Panc1 (cell line): ENCODE measurements at places on chromosomes 11 and 22.

DNA sequence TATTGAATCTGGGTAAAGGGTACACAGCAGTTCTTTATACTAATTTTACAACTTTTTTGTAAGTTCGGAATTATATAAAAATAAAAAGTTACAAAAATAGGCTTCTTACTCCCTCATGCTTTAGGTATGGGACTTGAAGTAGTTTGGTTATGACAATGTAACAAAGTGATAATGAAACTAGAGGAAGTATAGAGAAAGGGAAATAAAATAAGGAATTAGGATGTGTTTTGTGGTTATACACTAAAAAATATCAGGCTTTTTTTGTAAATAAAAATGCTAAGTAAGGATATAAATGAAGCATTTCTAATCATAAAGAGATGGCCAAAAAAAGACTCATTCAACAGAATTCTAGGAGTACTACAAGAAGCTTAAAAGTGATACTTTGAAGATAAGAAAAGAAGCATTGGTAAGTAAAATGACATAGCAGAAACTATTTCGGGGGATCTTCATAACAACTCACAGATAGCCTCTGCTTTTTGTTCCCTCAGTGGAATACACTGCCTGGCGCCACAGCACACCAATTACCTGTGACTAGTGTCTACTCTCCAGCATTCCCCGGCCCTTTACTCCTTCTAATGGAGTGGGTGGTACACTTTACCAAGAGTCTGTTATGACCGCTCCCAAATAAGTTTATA is 322.7 kb upstream of the PITPNB start:
- DNase-seq, result no peak

GRCh38 chr11:38927993-38928392 is 2330.0 kb upstream of the RAG2 start:
- DNase-seq, result no peak

- DNase-seq, result no peak
These were observed 6.6 kb downstream of the CERK start for GRCh38 chr22:46731246-46732040.

DNA sequence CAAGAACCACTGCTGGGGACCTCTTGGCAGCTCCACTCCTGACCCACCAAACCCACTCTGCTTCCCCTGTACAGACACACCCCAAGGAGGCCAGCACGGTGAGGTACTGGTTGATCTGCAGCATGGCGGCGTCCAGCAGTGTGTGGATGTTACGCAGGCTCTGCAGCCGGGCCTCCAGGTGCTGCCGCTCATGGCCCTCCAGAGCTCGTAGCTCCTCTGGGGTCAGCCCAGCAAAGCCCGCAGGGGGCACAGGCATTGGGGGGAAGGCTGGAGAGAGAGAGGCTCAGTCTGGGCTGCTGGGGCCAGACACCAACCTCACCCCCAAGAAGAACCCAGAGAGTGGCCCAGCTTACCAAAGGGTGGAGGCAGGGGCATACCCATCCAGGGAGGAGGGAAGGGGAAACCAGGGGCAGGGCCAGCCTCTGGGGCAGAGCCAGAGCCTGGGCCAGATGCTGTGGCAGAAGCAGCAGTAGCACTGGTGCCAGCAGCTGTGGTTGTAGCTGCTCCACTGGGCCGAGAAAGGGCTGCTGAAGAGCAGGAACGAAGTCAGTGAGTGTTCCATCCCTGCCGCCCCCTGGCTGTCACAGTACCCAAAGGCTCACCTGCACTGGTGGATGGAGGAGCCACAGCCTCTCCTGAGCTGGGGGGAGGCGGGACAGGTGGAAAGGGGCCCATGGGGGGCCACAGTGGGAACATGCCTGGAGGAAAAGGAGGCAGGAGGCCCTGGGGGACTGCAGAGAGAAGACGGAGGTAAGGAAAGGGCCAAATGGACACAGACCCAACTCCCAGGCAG is 4.5 kb downstream of the SYVN1 start:
- no peak for DNase-seq
